ENCODE measurements at places on chromosomes 5 and 9.

GRCh38 chr5:91126448-91126847 is 256.7 kb downstream of the ARRDC3 start:
- no peak for DNase-seq

GRCh38 chr9:81549500-81550206 is 139.7 kb downstream of the TLE1 start:
- no peak for DNase-seq

DNA sequence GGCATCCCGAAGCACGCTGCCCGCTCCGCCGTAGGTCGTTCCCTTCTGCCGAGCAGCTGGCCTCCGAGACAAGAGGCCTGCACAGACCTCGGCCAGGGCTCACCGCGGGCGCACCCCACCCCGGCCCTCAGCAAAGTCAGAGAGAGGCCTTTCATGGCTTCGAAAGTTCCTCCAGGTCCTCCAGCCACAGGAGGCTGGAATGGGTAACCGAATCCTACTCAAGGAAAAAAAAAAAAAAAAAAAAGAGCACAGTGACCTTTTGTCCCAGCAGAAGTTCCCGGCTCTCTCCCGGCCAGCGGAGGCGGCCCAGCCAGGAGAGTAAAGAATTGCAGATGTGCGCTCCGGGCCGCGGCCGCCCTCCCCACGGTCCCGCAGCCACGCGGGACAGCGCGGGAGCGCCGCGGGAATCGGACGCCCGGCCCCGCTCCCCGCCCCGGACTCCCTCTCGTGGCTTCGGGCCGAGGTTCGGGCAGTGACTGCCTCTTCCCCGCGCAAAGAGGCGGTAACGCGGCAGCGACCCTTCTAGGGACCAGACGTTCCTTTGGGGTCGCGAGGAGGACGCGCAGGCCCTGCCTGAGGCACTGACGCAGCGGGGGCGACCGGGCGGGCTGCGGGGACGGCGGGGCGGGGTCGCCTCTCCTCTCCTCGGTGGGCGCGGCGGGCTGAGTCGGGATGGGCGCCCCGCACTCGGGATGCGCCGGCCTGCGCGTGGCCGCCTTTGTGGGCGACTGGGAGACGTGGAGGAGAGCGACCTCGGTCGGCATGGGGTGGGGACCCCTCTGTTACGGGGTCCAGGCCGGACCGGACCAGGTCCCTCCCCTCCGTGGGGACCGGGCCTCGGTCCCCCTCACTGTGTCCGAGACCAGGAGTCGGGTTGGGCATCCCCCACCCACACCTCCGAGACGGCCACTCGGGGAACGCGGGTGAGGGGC is 754 bp downstream of the GFPT2 start:
- DNase-seq, result no peak

GRCh38 chr9:90547896-90548295 is 94.7 kb downstream of the DIRAS2 start:
- no peak for DNase-seq

DNA sequence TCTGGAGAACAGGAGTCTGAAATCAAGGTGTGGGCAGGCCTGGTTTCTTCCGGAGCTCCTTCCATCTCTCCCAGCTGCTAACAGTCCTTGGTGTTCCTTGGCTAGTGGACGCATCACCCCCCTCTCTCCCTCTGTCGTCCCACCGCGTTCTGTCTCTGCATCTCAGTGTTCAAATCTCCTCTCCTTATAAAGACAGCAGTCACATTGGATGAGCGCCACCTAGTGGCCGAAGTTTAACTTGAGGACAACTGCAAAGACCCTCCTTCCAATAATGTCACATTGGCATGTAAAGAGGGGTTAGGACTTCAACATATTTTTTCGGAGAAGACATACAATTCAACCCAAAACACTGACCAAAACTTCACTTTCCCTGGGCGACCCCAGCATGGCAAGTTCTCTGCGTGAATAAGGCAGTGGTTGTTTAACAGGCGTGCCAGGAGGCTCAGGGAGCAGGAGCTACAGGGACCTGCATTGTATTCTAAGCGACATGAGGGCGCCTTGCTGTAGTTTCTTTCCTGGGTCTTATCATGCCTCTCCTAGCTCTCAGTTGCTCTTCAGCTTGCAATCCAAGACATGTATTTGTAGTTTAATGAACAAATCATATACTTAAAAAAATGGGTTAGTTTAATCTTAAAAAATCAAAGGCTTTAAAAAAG is 27.9 kb upstream of the BASP1 start:
- DNase-seq, result peak; percentile 62

GRCh38 chr5:37709020-37709419 is 130.8 kb downstream of the GDNF start:
- DNase-seq, result no peak

DNA sequence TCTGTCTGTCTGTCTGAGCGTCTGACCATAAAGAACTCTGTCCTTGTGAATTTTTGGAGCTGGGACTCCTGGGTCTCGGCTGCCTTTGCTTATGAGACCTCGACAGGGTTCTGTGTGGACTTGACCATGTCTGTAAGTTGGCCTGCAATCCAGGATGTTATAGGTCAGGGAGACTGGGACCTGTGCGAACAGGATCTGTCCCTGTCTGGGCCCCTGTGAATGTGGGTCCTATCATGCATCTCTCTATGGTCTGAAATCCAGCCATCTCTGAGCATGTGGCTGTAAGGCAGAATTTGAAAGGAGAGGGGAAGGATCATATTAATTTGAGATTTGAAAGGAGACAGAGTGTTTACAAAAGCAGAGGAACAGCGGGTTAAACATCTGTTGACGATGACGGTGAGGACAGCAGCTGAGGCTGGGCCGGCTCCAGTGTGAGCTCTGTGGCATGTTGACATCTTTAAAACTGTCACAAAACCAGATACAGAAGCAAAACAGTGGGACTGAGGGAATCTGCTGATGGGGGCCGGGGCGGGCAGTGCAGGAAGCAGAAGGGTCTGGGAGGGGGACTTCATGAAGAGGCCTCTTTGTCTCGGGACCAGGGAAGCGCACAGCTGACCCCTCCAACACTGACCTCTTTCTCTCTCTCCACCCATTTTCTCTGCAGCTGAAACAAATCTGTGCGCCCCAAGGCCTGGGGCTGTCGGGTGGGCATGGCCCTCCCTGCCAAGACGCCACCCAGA is 19.1 kb upstream of the MVB12B start:
- no peak for DNase-seq

DNA sequence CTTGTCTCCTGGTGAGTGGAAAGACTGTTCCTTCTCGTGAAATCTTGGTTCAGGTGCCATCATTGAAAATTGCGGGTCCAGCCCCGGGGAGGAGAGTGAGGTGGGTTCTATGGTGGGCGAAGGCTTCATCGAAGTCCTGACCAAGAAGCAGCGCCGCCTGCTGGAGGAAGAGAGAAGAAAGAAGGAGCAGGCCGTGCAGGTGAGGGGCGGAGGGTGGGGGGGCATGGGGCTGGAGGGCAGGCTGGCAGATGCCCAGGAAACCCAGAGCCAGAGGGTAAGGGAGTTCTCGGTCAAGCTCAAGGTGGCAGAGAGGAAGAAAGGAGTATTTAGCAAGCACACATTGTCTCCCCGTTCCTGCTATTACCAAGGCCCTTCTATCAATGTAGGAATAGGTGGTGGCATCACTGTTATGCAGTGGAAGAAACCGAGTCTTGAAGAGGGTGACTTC is 24.3 kb upstream of the POMT1 start:
- DNase-seq, result no peak

GRCh38 chr5:138159666-138160065 is 18.8 kb downstream of the BRD8 start:
- DNase-seq, result no peak

GRCh38 chr9:6819112-6819511 is 61.3 kb downstream of the KDM4C start:
- no peak for DNase-seq

DNA sequence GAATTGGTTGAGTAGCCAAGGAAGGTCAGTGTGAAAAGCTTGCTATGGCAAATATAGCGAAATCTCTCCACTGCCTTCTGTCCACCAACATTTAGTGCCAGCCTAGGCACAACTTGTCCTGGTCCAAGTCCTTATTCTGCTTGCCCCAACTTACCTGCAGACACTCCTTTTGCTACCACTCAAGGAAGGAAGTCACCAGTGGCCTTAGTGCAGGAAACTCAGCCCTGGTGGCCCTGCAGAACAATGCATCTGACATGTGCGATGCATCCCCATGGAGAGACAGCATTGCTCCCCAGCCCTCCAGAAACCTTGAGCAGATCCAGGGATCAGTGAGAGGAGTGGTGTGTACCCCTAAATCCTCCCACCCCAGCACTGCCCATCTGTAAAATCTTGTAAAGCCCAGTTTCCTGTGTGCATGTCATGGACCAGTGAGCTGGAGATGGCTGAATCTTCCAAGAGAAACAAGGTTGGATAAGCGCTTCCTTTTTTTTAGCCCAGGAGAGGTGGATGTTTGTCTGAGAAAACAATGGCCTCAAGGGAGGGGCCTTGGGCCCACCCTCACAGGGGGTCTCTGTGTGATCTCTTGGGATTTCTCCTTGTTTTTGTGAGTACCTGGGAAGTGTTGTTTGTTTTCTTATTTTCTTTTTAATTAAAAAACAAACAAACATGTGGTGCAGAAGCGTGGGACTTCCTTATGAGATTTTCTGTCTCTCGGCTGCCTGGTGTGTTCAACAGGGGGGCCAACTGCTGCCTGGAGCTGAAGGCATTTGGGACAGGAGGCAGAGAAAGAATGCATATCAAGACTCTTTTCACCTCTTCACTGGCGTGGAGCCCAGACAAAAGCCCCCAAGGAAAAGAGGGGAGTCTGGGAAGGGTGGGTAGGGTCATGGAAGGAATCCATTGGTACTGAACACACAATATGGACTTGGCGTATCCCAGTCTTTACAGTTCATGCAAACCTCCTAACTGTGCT is 3.6 kb downstream of the FOXI1 start:
- DNase-seq, result no peak

- no peak for DNase-seq
Measured at GRCh38 chr9:21668516-21668915, 133.9 kb upstream of the MTAP start.

DNA sequence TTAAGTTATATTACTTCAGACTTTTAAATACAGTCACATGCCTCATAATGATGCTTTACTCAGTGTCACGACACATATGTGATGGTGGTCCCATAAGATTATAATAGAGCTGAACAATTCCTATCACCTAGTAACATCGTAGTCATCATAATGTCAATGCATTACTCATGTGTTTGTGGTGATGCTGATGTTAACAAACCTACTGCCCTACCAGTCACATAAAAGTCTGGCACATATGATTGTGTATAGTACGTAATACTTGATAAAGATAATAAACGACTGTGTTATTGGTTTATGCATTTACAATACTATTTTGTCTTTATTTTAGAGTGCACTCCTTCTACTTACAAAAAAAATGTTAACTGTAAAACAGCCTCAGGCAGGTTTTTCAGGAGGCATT is 103.7 kb downstream of the PAM start:
- no peak for DNase-seq

DNA sequence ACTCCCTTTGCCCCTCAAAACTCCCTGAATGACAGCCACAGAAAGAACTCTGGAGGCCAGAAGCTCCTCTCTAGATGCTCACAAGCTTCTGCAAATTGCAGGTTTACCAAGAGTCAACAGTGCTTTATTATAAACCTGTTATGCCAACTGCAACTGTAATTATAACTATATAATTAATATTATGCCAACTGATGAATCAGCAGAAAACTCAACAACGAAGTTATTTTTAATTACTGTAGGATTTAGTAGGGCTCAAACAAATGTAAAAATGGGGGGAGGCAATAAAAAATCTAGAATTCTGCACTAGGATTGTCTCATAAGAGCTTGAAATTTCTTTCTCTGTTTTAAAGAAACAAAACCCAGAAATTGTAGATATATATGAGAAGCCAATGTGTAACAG is 37.0 kb upstream of the OR2K2 start:
- DNase-seq, result no peak

- no peak for DNase-seq
Measured at GRCh38 chr9:69945671-69946141, 97.9 kb upstream of the MAMDC2 start.

DNA sequence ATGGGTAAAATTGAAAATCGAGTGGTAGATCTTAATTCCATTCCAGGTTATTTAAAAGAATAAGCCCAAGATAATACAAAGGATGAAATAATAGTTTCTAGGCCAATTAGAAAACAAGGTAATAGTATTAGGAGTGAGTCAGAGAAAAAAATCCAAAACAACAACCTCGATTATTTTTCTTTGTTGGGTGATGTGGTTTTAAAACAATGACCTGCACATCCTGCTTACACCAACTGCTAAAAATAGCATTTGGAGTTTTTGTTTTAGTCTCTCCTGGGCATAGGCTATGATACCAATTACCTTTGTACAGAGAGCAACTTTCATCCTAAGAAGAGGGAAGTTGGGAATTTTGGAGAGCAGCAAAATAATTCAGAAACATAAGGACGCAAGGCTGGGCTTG is 101.7 kb upstream of the MYO10 start:
- DNase-seq, result no peak

DNA sequence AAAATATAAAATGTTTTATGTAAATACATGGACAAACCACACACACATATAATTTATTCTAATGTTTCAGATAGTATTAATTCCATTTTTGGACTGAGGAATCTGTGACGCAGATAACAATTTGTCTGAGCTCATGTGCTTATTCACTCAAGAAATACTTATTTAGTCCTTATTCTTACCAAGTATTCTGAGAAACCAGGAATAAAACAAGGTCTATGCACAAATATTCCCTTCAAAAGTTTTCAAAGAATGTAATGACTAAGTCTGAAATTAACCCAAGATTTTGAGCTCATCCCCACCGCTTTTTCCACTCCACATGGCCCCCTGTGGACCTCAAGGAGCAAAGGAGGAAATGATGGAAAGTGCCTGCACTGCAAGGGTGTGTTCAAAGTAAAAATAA is 1022.3 kb downstream of the EFNA5 start:
- no peak for DNase-seq

DNA sequence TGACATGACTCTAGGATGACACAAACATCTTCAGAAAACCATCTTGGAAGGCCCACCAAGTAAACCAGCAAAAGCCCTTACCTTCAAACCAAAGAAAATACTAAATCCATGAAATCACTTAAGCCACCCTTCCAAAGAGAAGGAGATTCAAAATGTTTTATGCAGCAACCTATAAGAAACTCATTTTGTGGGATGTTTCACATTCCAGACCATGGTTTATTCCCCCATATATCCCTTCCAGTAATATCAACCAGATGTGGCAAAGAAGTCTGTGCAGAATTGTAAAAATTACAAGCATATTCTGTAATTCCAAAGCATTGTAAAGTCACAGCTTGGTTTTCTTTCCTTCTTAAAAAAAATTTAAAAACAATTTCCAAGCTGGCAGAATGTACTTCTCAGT is 117.4 kb downstream of the SLIT3 start:
- no peak for DNase-seq

DNA sequence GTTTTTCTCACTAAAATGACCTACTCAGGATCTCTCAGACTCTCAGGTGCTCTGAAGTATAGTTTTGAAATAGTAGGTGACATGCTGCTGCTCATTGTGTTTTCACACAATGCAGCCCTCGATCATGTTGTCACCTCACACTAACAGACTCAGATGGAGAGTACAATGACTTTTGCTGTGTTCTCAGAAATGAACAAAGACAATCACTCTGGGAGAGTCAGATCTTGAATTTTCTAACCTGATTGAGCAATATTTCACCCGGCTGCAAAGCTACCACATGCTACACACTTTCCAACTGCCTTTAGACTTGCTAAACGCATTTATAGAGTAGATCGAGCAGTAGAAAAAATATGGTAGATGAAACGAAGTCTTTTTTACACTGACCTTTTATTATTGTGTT is 113.4 kb downstream of the ST8SIA4 start:
- DNase-seq, result no peak

Measured in DMS 273 treated with DMSO at 0.1 percent for 48 hours (cell line).